ENCODE measurements at places on chromosomes 6 and 20.

DNA sequence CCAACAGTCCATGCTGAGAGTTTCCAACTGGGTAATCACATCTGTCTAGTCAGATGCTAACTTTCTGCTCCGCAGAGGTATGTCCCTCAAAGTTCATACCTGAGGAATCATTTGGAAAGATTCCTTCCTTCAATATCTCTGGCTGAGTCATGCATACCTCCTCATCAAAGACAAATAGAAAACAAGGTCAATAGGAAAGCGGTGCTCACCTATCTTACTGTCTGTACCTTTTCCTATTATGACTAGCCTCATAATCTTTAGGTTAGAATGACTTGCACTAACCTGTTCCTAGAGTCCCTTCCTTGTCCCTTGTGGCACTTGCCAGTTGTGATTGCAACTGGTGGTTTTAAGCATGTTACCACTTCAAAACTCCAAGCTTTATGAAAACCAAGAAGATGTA, 78.2 kb upstream of the PTPRK start:
- no peak for DNase-seq

DNA sequence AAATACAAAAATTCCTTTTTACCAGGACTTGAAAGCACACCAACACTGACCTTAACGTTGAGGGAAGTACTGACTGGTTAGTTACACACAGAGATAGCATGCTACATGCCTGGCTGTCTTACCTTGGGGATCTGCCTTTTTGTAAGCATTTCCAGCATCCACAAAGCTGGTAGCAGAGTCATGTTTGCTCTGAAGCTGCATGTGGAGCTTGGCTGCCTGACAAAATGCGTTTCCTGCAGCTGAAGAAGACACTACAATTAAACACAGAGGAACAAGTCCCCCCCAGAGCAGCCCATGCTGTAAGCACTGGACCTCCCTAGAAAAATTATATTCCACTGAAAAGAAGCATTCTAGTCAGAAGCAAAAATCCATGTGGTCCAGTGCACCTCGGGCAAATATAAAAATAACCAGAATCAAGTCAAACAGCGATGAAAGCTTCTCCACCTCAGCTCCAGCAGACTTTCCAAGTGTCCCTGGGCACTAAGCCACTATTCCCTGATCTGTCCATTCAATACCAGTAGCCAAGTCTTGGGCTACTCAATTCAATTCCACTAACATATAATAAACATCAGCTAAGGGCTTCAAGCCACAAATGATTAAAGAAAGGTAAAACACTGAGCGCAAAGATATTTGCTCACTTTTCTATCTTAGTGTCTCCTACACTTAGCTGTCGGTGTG, 24.2 kb downstream of the NAPB start:
- no peak for DNase-seq

DNA sequence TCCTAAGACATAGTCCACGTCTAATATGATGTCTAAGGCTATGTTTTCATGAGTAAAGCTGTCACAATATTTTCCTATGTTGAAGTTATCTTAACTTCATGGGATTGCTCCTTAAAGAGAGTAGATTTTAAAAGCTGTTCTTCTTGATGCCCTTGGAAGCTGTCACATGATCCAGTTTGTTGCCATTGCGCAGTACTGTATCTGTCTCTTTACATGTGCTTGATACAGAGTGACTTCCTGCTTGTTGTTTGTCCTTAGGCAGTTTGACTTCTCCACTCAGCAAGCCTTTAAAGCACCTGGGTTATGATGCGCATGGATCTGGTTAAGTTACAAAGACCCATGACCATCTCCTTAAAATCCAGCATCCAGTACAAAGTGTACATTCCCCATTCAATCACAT, 85.4 kb downstream of the CDYL start:
- no peak for DNase-seq

DNA sequence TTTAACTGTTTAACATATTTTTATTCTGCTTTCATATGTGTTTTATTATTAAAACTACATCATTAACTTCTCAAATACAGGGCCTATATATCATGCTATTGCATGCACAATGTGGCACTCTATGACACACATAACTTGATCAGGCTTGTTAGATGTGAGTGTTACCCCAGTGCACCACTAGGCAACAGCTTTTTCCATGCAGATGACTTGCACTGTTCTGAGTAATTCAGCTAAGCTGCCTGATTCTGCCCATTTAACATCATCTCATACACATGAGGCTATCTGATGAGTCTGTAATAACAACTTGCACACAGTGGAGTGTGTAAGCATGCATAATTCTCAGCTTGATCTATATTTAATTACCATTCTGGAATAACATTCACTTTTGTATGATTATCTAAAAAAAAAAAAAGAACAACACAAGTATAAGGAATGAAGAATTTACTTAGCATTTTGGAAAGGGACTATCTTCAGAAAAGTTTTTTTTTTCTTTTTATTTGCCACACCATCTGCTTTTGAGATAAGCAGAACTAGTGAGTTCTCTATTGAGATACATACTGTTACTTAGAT, 83.1 kb downstream of the GRM1 start:
- no peak for DNase-seq

GRCh38 chr6:31122791-31123706, 2.8 kb upstream of the CDSN start:
- no peak for DNase-seq

- no peak for DNase-seq
These were observed 723.1 kb upstream of the FLRT3 start for GRCh38 chr20:15060265-15061060.

DNA sequence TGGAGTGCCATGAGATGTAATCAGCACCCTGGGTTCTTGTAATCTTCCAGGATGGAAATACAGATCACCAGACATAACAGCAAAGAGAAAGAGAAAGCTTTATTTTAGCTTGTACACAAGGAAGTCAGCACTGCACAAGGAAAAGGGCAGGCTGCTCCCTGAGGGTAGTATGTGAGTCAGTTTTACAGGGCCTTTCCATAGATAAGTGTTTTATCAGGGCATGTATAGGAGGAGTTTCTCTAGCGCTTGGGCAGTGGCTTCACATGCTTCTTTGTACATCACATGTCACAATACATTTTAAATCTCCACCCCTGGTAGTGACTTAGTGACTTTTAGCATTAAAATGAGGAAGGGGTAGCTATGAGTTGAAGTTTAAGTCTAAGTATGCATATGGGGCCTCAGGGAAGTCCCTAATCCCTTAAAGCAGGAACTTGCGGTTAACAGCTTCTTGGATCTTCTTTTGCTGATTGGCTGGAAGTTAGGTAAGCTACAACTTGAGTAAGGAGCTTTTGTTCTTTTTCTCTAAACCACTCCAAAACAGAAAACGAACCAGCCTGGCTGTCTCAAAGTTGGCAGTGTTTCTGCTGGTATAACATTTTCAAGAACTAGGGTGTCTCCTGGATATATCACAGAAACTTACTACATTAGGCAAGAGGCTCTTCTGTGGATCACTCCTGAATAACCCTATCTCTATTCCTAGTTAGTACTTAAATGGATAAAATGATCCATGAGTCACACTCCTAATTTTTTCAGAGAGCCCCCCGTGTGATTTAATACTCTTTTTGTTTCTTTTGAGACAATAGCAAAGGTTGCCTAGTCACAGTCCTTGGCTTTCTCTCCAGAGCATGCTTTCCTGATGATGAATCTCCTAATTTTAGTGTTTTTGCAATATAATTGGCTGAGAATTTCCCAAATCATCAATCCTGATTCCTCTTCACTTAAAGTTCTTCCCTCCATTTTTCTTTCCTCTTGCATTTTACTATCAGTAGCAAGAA, 60.2 kb downstream of the MRAP2 start:
- DNase-seq = no peak

GRCh38 chr20:57693670-57694329, 16.0 kb downstream of the PMEPA1 start:
- no peak for DNase-seq

DNA sequence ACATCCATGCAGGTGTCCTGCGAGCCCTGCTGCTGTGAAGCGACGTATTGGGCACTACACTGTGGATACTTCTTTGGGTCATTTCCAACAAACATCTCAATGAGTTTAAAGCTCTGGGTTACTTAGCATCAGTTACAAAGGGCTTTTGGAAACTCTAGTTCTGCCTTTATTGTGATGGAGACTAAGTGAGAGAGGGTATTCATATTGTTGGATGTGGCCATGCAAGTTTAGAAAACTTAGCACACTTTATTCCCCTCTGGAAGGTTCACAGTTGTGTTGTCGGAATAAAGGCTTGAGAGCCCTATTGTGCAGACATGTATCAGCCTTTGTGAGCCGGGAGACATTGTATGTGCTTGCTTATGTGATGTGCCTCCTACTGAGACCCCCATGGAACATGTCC, 22.1 kb downstream of the DUSP22 start:
- no peak for DNase-seq

DNA sequence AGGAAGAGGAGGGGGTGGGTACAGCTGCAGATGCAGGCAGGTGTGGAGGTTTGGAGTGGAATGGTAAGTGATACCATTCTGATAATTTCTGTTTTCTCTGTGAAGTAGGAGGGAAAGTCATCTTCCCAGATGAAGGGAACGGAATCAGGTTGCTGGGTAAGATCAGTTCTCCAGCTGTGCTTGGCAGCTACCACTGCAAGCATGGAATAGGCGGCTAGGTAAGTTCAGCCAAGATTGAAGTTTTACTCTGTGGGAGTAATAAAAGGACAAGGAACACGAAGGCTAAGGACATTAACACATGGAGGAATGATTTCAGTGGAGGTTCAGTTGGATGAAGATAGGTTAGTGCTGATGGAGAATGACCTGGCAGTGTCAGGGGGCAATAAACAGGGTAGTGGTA, 128.3 kb downstream of the CARMIL1 start:
- DNase-seq = no peak

GRCh38 chr6:139373928-139374356, 506 bp downstream of the CITED2 start:
- DNase-seq = peak; percentile 22

DNA sequence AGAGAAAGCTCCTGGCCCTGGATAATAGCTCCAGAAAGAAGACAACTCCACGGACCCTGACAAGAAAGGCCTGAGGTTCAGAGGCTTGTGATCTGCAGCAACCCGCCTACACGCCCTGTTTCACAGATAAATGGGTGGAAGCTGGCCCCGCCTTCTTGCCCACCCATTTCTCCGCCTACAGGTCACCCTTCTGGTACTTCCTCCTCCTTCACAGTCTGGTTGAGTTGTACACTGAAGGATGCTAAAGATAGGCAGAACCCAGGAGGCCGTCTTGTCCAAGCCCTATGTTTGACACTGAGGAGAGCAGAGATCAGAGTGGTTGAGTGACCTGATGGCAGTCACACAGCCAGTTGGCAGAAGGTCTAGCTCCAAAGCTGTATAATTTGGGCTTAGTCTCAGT, 34.2 kb upstream of the MDGA1 start:
- DNase-seq = no peak

- no peak for DNase-seq
These were observed 40.1 kb downstream of the VSTM2L start for GRCh38 chr20:37943033-37943432.

DNA sequence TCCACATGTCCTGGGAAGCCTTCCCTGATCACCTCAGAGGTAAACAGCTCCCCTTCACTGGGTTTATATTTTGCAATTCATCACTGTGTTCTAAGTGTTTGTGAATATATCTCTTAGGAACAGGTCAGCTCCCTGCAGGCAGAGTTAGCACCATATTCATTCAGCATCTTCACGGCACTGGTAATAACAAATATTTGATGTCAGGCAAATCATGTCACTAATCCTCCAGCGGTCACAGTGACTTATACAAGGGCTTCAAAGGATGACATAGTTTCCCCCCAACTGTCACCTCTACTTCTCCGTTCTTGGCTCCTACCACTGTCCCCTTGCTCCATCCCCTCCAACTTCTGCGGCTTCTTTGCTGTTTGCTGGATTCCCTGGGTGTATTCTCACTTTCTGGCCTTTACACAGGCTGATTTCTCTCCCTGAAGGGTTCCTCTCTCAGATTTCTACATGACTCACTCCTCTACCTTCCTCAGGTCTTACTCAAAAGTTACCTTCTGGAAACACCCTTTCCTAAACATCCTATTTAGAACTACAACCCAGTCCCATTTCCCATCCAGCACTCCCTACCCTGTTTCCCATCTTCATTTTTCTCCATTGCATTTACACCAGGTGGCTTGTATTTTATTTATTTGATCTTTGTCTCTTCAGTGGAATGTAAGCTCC, 66.6 kb downstream of the NHLRC1 start:
- DNase-seq = no peak

GRCh38 chr6:21918666-21919065, 325.1 kb downstream of the SOX4 start:
- no peak for DNase-seq

- no peak for DNase-seq
These were observed 45.6 kb upstream of the FYN start for GRCh38 chr6:111918825-111919224.

- peak; percentile 36 for DNase-seq
These were observed 109.2 kb upstream of the ASF1A start for GRCh38 chr6:118784641-118785164.

DNA sequence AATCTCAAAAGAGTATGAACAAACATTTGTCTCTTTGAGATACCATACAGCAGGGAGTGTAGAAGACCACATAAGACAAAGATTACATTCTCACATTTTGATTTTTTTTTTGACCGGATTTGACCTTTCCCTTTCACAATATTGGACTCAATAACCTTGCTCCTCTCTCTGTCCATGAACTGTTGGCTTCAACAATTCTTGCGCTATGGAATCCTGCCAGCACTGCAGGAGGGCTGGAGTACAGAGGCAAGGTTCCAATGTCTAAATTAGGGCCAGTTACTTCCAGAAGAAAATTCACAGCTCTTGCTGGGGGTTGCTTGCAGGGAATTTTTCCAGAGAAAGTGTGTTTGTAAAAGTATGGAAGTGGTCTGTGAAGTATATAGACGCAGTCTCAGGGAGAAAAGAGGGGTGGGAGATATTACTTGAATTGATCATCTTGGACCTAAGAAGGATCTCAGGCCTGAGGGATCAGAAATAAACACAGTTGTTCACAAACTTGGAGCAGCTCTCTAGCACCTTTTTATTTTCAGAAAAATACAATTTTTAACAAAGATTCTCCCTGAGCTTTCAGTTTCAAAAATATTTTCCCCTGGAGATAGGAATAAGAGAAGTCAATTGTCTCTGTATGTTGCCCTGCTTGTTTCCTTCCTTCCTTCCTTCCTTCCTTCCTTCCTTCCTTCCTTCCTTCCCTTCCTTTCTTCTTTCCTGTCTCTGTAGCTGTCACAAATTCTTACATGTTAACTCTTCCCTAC, 765.9 kb downstream of the BCKDHB start:
- DNase-seq = no peak

- no peak for DNase-seq
These were observed 141.1 kb upstream of the SGK1 start for GRCh38 chr6:134458857-134459657.

GRCh38 chr6:167576050-167576741, 250.5 kb upstream of the AFDN start:
- DNase-seq = no peak

- DNase-seq = no peak
These were observed 1.3 kb upstream of the CDYL start for GRCh38 chr6:4774715-4775493.

DNA sequence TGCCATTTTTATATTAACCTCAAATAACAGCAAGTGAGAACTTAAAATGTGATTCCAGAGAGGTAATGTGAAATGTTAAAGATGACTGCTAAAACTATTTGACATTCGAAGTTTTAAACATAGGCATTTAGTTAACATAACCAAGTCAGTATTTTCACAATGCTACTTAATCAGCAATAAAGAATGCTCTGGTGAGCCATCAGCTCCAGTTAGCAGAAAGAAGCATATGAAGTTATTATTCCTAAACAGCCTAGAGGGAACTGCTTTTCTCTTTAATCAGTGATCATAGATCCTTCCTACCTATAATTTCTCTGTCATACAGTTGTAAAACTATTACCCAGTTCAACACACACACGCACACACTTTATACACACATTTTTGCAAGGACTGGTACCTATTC, 60.1 kb downstream of the MMS22L start:
- no peak for DNase-seq

Measured in NCI-H2171 (cell line).